ENCODE measurements at places on chromosomes 3 and 15.

DNA sequence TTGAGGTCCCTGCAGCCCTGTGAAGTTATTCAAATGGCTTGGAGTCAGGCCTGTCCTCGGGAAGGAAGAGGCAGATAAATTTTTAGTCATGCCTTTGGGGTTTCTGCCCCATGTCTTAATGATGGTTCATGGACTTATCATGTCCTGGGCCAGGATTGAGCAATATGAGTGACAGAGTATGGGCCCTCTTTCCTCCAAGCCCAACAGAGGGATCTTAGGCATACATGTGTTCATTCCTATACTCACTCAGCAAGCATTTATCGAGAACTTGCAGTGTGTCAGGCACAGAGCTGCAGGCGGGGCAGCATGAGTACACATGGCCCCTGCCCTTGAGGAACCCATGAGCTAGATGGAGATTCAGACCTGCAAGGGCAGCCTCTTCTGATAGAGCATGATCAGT, 6.2 kb downstream of the ESYT3 start:
- DNase-seq: no peak

DNA sequence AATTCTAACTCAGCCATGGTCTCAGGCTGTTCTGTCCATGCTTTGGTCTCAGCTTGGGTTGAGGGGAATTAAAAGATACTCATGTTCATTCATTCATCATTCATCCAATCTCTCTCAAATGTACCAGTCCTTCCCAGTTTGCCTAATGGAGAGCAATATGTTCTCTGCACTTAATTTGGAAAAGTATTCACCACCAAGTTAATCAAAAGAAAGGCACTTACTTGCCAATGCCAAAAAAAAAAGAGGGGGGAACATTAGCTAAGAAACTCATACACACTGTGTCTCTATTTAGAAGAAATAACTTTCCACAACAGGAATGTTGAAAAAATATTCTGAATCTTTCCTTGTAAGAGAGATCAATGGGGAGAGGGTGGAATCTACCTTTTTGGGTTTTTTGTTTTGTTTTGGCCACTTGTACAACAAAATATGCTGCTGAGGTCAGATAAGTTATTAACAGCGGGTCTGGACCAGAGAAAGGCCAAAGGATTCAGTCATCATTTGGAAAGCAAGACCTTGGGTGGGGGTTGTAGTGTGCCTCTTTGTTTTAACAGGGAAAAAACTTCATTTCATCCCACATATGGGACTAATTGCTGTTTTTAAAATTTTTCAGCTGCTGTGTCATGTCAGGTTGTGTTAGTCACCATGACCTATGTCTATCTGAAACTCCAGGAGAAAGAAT, 152.3 kb downstream of the FBN1 start:
- no peak for DNase-seq

DNA sequence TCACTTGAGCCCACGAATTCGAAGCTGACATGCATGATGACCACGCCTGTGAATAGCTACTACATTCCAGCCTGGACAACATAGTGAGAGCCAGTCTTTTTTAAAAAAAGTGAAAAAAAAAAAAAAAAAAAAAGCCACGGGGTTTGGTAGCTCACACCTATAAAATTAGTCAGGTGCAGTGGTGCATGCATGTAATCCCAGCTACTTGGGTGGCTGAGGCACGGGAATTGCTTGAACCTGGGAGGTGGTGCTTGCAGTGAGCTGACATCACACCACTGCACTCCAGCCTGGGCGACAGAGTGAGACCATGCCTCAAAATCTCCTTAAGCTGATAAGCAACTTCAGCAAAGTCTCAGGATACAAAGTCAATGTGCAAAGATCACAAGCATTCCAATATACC, 44.4 kb downstream of the CSNK1G1 start:
- no peak for DNase-seq

DNA sequence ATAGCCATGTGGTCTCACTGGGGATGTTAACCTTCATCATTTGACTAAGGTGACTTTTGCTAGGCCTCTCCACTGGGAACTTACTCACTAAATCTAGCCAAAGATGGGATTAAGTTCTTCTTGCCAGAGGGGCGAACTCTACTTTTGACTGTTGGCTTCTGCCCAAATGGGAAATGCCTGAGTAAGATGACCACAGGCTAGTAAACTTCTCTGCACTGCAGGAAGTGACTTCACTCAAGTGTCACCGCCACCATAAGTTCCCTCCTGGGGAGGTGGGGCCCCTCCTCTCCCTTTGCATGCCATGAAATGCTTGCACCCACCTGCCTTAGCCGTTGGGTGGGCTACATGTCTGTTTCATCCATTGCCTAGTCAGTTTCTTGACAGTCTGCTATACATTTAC, 388.3 kb downstream of the FEZF2 start:
- no peak for DNase-seq

- DNase-seq: no peak
Measured at GRCh38 chr3:152266221-152266995, 2.3 kb upstream of the MBNL1 start.

DNA sequence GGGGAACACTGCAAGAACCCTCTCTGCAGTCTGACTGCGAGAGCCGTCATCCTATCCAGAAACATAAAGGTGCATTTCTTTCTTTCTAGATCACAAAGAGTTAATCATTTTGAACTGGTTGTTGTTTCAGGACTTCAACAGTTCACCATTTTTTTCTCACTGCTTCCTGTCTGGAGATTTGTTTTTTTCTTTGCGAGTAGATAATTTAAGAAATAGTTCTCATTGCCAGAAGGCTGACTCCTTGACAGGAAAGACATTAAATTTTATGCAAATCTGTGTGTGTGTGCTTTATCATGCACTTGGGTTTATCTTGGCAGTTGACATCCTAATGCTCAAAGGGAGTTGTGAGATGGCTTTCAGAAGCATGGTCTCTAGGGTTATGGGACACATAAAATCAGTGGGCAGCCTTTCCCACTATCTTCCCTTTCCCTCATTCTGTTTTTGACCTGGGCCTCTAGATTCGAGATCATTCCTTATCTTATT, 123.5 kb upstream of the TBL1XR1 start:
- DNase-seq: no peak

GRCh38 chr15:81544385-81544784, 170.4 kb upstream of the TMC3 start:
- no peak for DNase-seq

DNA sequence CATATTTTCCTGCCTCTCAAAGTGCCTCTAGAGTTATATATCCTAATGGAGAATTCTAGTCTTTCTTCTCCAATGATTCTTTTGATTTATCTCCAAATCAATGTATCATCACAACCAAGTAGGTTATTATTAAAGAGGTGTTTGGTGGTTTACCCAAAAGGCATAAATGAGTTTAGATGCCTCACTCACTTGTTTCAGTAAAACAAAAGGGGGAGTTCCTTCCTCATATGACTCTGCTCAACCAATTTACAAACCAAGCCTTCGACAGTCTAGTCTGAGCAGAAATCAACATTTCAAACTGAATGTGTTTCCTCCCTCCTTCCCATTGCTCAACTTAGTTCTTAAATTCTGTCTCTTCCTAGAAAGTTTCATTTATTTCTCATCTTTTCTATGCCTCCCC, 116.5 kb downstream of the TNIK start:
- DNase-seq: no peak

DNA sequence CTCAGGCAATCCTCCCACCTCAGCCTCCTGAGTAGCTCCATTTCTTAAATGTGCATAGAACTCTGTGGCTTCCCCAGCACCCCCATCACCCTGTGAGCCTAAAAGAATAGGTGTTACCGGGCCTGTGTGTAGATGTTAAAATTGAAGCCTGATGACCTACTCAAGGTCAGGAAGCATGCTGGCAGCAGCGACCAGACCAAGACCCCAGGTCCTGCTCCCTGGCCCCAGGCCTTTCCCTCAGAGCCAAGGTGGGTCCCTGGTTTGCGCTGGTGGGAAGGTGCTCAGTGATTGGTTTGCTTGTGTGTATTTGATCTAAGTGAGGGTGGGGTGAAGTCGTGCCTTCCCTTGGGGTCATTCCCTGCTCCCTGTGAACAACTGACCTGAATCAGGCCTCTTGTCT, 18.4 kb upstream of the CRABP1 start:
- DNase-seq: no peak

GRCh38 chr3:94304954-94305353, 242.1 kb downstream of the NSUN3 start:
- DNase-seq: no peak

- no peak for DNase-seq
Measured at GRCh38 chr15:81268881-81269601, 54.9 kb downstream of the STARD5 start.

DNA sequence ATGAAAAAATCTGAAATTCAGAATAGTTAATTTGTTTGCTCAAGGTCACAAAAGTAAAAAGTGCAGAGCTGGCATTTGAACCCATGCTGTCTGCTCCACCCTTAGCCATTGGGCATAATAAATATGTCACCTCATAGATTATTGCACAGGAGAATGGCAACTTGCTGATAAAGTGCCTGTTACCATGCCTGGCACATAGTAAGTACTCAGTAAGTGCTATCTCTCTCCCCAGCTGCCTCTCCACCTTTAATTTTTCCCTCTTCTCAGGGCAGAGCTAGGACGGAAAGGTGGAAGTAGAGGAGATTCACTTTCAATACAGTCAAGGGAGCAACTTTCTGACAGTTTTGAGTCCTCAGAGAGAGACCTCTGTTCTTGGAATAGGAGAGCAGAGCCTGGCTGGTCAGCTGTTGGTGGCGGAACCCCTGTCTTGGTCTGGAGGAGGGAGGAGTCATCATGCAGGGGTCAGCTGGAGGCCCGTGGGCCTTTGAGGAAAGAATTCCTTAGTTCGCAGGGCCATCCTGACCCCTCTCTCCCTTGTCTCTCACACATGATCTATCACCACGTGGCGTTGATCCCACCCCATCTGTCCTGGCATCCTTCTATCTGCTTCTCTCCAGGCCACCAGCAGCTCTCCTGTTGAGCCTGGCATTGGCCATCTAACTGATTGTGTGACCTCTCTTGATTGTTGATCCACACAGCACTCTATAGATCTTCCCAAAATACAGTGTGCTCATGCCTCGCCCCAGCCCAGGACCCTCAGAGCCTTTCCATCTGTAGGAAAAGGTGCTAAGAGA, 149.3 kb downstream of the RPLP1 start:
- no peak for DNase-seq

DNA sequence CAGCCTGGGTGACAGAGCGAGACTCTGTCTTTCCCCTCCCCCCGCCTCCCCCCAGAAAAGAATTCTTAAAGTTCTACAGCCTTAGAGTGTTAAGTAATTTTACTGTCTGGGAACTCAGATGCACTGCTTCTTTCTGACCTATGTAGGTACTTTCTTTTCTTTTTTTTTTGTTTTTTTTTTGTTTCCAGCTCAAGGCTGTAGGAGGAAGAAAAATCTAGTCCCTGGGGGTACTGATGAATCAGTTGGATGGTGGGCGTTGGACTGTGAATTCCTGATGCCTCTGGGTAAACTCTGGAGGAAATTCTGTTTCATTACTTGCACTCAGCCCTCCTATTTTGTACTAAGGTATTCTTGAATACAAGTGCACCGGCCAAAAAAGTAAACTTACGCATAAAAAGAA, 10.8 kb downstream of the GHRL start:
- DNase-seq: no peak

GRCh38 chr3:131610174-131610573, 107.4 kb upstream of the MRPL3 start:
- DNase-seq: no peak

- no peak for DNase-seq
Measured at GRCh38 chr3:41111011-41111410, 88.3 kb upstream of the CTNNB1 start.

DNA sequence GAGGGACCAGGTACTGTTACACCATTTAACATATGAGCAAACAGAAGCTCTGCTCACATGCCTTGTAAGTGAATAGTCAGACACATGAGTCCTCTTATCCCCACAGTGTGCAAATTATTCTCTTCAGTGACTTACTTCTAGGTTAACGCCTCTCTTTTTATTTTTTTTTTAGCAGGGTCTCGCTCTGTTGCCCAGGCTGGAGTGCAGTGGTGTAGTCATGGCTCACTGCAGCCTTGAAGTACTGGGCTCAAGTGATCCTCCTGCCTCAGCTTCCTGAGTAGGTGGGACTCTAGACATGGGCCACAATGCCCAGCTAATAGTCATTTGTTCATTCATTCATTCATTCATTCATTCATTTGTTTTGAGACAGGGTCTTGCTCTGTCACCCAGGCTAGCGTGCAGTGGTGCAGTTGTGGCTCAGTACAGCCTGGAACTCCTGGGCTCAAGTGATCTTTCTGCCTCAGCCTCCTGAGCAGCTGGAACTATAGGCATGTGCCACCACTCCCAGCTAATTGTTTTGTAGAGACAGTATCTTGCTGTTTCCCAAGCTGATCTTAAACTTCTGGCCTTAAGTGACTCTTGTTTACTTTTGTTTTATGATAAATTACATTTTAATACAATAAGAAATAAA, 94.7 kb downstream of the LRRC28 start:
- no peak for DNase-seq

DNA sequence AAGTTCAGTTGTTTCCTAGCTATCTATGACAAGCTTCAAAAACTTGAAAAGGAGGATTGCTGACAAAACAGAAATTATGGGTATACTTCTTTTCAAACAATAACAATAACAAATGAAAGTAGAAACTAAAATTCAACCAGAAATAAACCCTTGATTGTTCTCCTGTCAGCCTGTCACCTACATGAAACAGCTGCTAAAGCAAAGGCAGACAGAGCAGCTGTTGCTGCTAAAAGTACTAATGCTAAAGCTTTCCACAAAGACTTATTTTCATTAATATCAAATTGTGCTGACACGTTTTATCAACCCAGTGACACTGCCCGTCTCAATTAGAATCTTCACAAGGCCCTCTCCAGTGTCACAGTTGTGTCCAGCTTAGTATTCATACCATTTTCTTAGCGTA, 533.2 kb upstream of the GBE1 start:
- no peak for DNase-seq

GRCh38 chr3:100710261-100710968, 1.1 kb downstream of the TFG start:
- DNase-seq: peak; percentile 33

- DNase-seq: no peak
Measured at GRCh38 chr3:160618878-160619277, 53.5 kb upstream of the KPNA4 start.

DNA sequence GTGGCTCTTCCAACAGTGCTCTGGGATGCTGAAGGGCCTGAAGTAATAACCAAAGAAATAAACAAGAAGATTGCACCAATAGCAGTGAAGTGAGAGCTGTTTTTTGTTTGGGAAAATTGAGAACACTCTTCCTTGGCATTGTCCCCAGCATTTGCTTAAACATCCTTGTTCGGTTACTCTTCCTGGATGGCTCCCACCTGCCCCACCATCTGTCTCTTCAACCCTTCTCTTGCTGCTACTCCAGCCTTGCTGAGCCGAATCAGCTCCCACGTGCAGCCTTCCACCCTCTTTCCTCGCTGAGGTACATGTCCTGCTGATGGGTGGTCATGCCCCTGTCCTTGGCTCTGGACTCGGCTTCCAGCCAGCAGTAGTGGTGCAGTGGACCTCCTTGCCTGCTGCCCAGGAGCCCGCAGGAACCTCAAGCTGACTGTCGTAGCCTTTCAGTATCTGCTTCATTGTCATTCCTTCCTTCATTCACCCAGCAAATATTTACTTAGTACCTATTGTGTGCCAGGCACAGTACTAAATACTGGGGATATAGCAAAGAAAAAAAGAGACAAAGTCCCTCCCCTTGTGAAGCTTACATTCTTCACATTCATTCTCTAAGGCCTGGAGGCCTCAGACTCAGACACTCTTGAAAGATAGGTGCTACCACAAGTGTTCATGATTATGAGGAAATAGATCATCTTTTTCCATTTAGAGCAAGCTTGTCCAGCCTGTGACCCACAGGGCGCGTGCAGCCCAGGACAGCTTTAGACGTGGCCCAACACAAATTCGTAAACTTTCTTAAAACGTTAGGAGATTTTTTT, 17.1 kb upstream of the VILL start:
- no peak for DNase-seq

All from T follicular helper cell (primary cell).